Bone marrow (tissue), 2 donors: ENCODE measurements at places on chromosomes 7 and 10.

DNA sequence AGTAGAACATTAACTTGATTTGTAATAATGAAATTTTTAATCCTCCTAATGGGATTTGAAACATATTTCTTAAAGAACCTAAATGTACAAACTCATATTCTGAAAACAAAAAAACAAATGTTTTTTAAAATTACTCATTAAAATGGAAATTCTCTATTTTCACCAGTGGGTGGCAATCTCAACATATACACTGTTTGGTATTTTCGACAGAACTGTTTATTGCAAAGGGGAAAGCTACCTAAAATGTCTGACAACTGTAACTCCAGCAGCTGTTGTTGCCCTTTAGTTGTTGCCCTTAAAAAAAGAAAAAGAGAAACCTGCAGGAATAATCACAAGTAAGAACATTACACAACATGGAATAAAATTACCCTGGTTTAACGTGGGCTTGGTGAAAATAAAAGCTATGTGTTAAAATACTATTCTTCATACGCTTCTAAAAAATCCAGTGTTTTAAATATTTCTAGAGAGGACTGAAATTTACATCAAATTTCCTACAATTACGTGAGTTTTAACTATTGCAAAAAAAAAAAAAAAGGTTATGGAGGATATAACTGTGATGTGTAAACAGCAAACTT, 54.5 kb downstream of the COL1A2 start:
- peak; percentile 33 for DNase-seq

GRCh38 chr10:132448248-132448731, 51.3 kb downstream of the PWWP2B start:
- peak; percentile 72 for DNase-seq

DNA sequence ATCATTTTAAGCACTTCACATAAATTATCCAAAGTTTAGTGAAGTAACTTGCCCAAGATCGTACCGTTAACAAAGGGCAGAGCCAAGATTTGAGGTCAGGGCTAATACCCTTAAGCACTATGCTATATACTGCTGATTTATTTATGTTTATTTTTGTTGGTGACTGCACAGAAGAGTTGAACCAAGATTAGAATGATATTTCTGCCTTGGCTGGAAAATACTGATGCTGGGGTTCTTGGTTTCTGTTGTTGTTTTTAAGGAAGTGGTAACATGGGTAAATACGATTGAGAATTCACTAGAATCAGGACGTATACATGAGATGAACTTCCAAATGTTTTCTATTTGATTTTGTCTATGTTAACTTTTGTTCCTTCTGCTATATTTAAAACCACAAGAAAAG, 9.3 kb downstream of the ADD3 start:
- no peak for DNase-seq

DNA sequence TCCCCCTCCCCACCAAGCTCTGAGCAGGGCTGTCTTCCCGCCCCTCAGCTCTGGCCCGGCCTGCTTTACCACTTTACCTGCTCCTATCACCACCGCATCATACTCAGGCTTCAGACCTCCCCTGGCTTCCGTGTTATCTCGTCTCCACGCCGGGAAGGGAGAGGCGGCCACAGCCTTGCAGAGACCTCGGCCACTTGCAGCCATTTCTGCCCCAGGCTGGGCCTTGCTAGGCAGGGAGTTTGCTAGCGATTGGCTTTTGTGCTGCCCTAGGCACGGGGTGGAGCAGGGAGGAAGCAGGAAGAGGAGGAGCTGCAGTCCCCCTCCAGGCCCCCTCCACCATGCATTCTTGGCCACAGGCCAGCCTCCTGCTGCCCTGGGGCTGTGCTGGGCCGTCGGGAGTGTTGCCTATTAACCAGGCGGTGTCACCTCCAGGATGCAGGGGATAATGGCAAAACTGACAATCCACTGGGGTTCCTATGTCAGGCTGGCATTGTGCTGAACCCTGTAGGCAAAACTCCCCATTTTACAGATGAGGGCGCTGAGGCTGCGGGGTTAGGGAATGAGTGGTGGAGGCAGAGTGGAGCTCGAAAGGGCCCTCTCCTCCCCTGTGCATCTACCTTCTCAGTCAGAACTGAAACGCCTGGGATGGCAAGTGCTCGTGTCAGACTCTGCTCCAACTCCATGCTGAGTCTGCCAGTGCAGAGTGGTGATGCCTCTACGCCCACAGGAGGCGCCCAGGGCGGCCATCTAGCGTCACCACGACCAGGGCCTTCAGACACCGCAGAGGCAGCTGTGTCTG, at the start of gene PYROXD2:
Gene PYROXD2 (minus strand): TSS at position 251 of the 799 bp plus-strand sequence. CDS start 47 bp downstream, at position 204.
- DNase-seq: peak; percentile 25

DNA sequence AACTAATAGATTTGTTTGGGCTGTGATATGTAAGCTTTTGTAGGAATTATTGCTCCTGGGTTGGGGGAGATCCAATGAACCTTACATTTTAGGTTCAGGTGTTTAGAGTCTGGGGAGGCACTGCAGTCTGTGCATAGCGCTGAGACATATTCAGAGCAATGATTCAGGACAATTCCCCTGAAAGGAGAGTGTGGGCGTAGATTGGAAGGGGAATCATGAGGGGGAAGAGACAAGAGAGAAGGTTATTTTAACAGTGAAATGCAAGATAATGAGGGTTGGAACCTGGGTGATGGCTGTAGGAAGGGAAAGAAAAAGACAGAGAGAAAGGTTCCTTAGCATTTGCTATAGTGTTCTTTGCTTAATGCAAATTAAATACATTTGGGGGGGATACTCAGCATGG, 1013.4 kb downstream of the REEP3 start:
- DNase-seq: no peak

DNA sequence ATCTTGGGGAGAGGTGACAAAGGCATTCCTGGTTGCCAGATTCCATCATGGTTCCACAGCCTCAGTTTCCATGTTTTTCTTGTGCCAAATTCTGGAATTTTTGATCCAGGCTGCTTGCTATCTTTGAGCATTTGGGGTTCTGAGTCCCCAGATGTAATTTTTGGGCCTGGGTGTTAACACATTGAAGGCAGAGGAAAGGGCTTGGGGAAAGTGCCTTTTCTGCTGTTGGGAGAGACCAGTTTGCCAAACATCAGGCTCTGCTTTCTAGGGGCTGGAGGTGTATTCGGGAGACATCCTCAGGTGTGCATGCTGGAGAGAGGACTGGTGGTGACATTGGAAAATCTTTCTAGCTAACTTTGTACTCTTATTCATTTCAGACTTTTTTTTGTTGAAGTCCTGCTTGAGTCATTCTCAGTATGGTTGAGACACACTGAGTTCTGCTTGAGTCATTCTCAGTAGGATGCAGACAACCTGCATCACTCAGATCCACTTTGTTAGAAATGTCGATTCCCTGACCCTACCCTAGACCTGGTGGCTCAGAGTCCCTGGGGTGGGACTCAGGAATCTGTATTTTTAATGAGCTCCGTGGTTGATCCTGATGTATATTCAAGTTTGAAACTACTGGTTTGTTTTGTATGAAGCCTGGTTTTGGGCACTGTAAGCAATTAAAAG, 101.0 kb downstream of the LRMDA start:
- no peak for DNase-seq

DNA sequence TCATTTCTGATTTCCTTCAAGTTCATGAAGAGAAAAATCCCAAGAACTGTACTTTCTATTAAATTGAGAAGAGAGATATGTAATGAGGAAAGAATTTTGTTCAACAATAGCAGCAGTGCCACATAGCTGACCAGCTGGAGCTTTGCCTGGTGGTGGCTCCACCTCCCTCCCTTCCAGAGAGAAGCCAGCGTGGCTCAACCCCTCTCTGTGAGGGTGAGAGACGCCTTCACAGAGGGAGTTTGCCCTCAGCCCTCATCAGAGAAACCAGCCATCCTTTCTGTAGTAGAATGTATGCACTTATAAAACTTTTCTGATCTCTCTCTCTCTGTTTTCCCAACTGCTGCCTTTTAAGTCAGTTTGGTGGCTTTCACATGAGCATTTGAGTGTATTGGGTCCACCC, 20.5 kb upstream of the COL1A2 start:
- no peak for DNase-seq

- DNase-seq: no peak
These were observed 827 bp upstream of the FASTK start for GRCh38 chr7:151081170-151082101.

- no peak for DNase-seq
These were observed 36.0 kb downstream of the AGAP3 start for GRCh38 chr7:151122276-151122675.

- DNase-seq: no peak
These were observed 373.5 kb downstream of the SEMA3D start for GRCh38 chr7:84813376-84813775.

- no peak for DNase-seq
These were observed 222.1 kb downstream of the ADARB2 start for GRCh38 chr10:1515121-1515779.

DNA sequence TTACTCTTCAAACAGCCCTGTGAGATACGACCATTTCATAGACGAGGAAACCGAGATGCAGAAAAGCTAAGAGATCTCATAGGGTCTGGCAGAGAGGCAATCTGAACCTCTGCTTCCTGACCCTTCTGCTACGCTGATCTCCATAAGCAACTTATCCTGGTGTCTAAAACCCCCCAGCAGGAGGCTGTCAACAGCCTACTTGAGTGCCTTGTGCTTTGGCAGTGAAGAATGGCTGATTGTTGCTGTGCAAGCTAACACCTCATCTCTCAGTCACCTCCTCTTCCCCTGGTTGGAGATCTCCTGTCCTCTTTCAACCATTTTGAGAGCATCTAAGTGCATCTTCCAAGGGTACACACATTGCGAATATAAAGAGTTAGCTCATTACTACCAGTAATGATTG, 86.2 kb downstream of the AOAH start:
- no peak for DNase-seq

DNA sequence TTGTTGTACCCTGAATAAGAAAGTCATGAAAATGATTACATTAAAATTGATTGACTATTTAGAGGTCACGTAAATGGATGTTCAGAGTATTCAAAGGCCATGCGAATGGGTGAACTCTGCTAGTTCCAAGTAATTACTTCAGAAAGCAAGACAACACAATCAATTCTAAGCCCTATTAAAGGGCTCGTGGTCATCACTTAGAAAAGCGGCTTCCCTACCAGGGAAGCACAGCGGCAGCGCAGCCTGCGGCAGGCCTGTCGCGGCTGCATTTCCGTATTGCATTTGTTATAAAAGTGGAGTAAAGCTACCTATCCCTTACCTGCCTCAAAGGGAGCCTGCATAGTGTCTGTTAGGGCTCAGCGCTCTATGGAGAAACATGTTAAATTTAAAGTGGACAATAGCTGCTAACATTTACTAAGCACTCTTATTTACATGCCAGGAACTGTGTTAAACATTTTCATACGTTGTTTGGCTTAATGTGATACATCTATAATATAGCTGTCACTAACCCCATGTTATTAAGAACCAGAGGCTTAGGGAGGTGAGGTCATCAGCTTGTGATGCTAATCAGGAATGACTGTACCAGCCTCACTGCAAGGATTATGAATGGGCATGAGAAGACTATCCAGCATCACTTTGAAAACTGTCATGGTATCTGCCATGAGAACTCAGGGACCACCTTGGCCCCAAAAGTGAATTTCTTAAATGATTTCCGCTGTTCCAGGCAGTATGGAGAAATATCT, 187.5 kb downstream of the CELF2 start:
- DNase-seq: no peak

GRCh38 chr10:60973086-60973485, 29.1 kb upstream of the RHOBTB1 start:
- DNase-seq: no peak

- no peak for DNase-seq
These were observed 84.0 kb downstream of the SORBS1 start for GRCh38 chr10:95477175-95477520.

- DNase-seq: no peak
These were observed 42.2 kb upstream of the HSPB1 start for GRCh38 chr7:76260171-76260703.

DNA sequence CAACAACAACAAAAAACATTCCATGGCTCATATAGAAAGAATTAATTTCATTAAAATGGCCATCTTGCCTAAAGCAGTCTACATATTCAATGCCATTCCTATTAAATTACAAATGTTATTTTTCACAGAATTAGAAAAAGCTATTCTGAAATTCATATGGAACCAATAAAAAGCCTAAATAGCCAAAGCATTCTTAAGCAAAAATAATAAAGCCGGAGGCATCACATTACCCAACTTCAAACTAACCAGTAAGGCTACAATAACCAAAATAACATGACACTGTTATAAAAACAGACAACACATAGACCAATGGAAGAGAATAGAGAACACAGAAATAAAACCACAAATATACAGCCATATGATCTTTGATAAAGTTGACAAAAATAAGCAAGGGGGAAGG, 330.4 kb downstream of the KIF20B start:
- no peak for DNase-seq
